Stimulated activated CD4-positive, alpha-beta T cell treated with anti-CD3 and anti-CD28 coated beads, Interleukin-4, amount 100 ng/mL, for 24 hours (primary cell): ENCODE measurements at places on chromosomes 2 and 18.

GRCh38 chr2:143071185-143071876 is 57.9 kb upstream of the ARHGAP15 start:
- no peak for DNase-seq

GRCh38 chr2:77268626-77269025 is 253.6 kb downstream of the LRRTM4 start:
- no peak for DNase-seq

- DNase-seq = no peak
Measured at GRCh38 chr2:8522687-8523086, 159.2 kb upstream of the ID2 start.

DNA sequence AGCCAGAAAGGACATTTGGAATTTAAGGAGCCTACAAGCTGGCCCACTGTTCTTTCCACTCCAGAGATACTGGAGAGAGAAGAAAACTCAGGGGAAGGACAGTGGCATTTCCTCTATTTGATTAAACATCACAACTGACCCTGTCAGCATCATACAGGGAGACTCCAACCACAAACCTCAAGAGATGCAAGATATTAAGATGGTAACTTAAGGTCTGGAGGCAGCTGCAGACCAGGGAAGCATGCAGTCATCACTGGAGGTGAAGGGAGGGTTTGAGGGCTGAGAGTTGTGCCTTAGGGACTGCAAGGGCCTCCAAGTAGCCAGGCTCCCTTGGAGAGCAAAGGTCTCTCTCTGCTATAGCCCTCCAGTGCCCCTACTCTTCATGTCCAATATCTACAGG is 67.4 kb downstream of the RNF152 start:
- DNase-seq = no peak

GRCh38 chr2:75570948-75571729 is 10.4 kb upstream of the EVA1A start:
- DNase-seq = no peak
